ENCODE measurements at places on chromosomes 7 and 10. TPM values are rescaled to one million over a fixed set of nuclear protein-coding genes. Genes with fewer than 3 reads are reported as not detected.

KLF14 gene
- not detected for total RNA-seq

CDHR3 gene
- 1.4 TPM for total RNA-seq

ZNF487 gene
- total RNA-seq = 1.1 TPM

C10orf143 gene
- not detected for total RNA-seq

LMOD2 gene
- total RNA-seq = not detected

CUBN gene
- 0.72 TPM for total RNA-seq

GIMAP1 gene
- total RNA-seq = 0.81 TPM

GJD4 gene
- total RNA-seq = not detected

SOSTDC1 gene
- not detected for total RNA-seq

ADAM12 gene
- total RNA-seq = 7.2 TPM

FAM25A gene
- total RNA-seq = not detected

CXCL12 gene
- total RNA-seq = 255 TPM

NAT16 gene
- total RNA-seq = not detected

NACAD gene
- total RNA-seq = 2.3 TPM

YKT6 gene
- total RNA-seq = 109 TPM

DGKI gene
- total RNA-seq = 0.36 TPM

NUDT13 gene
- total RNA-seq = 0.16 TPM

NCF1 gene
- not detected for total RNA-seq

C7orf33 gene
- not detected for total RNA-seq

TBXAS1 gene
- total RNA-seq = 8.6 TPM

MRLN gene
- total RNA-seq = not detected

VWA2 gene
- total RNA-seq = not detected

GAD2 gene
- not detected for total RNA-seq
